Activated naive CD4-positive, alpha-beta T cell (primary cell): ENCODE measurements at places on chromosomes 7 and 10.

GRCh38 chr7:16708980-16709379, 44.6 kb upstream of the TSPAN13 start:
- DNase-seq: no peak

DNA sequence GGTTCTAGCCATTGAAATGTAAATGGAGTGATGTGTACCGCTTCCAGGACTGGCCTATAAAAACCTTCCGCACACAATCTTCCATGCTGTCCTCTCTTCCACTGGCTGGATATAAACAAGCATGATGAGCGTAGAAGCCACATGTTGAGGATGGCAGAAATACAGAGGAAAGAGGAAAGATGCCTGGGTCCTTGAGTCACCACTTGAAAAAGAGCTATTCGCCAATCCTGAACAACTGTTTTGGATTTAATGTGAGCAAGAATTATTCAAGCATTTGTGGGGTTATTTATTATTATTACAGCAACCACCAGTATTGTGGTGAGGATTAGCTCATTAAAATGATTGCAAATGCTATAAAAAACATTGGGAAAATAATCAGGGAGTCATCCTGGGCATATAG, 45.8 kb upstream of the PLXNA4 start:
- DNase-seq: no peak

DNA sequence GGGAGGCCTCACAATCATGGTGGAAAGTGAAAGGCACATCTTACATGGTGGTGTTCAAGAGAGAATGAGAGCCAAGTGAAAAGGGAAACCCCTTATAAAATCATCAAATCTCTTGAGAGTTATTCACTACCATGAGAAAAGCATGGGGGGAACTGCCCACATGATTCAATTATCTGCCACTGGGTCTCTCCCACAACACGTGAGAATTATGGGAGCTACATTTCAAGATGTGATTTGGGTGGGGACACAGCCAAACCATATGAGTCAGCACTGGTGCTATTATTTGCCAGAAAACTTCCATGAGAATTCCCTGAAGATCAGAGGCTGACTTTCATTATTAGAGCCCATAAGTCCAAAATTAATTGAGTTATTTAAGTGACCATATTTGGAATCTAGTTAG, 1001.2 kb upstream of the POT1 start:
- no peak for DNase-seq

- no peak for DNase-seq
These were observed 536.4 kb downstream of the GRM8 start for GRCh38 chr7:126716321-126716720.

DNA sequence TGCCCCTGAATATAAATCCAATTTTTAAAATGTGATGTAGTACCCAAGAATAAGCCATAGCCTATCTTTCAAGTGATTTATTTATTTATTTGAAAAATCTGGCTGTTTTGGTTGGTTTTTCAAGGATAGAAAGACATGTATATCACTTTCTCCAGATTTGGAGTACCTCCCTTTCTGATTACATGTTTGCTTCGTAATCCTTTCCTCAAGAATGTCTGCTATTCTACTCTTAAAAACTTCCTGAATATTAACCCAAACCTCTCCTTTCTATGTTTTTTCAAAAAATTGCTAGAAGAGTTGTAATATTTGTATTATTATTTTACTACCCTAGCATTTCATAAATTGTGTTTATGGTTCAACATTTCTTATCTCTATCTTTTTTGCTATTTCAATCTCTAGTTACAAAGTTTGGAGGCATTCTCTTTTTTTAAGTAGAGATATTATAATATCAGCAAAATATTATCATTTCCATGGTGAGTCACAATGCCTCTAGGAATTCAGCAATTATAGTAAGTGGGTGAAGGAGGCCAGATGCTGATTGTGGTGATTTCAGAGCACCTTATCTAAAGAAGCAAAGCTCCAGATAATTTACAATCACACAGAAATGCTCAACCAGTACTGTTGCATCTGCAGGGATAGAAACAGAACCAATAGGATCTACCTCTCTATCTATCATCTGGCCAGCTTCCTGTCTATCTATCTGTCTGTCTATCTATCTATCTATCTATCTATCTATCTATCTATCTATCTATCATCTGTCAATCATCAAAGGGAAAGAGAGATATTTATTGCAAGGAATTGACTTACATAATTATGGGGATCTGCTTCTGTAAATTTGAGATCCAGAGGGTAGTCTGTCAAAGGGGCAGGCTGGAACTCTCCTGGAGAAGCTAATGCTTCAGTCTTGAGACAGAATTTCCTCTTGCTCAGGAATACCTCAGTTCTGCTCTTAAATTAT, 412.5 kb upstream of the SEMA3C start:
- no peak for DNase-seq

DNA sequence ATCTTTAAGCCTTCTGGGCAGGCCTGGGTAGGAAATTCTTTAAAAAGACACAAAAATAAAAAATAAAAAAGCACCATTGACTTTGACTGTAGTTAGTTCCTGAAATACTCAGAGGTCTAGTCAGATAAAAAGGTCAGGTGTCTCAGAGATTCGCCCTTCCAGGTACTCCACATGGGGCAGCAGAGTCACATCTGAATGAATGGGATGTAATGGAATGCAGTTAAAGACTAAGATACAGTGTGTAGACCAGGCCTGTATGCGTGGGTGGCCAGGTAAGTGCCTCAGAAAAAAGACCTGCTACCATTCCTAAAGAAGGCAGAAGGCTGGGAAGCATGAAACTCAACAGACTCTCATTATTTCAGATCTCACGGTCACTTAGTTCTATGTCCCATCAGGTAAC, 68.6 kb upstream of the SEM1 start:
- no peak for DNase-seq

GRCh38 chr10:3066317-3067117, 831 bp upstream of the PFKP start:
- DNase-seq: no peak

DNA sequence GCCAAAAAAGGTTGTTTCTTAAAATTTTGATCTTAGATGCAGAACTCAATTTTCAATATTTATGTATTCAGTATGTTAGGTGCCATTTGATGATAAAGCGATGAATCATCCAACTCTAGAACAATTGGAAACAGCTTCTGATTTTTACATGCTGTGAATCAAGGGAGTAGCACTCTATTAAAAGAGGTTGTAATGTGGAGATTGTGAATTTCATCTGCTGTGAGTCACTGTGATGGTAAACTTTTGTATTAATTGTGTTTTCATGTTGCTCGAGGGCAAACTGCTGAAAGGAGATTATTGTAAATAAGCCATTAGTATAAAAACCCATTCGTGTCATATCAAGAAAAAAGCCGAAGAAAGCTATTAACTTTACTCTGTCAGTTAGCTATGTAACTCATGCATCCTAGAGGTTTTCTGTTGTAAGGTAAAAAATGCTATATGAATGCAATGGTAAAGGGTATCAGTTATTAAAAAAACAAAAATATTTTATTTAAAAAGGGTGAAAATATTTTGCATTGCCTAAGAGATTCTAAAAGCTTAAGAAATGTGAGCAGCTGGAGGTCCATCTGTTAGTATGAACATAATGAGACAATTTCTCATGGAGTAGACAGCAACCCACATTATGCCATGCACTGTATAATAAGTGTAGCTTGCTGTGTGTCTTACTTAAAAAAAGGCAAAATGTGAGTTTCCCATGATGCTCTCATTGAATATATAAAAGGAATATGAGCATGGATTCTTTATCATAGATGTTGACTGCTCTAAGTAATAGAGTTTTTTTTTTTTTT, 511.0 kb upstream of the PCDH15 start:
- no peak for DNase-seq

DNA sequence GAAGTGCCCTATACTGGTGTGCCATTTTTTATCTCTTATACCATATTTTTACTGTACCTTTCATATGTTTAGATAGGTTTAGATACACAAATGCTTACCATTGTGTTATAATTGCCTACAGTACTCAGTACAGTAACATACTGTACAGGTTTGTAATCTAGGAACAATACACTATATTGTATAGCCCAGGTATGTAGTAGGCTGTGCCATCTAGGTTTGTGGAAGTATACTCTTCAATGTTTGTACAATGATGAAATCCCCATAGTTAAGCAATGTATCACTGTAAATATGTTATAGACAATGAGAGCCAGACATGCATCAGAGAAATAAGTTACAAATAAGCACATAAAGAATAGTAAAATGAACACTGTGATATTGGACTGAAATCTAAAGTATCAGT, 109.1 kb downstream of the IQUB start:
- no peak for DNase-seq

DNA sequence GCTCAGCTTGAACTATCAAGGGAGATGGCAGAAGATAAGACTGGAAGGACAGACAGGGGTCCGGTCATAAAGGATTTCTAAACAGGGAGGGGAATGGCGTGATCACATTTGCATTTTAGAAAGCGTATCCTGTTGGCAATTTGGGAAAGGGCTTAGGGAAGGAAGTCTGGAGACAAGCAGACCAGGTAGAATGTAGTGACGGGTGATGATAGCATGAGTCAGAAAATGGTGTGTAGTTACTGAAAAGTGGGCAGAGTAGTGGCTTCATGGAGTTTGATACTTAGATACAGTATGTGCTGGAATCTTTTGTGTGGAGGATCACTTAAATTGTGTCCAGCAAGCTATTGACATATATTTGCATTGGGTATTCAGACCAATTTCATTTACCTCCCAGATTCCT, 61.2 kb downstream of the LRGUK start:
- DNase-seq: no peak

- no peak for DNase-seq
These were observed 85.0 kb downstream of the BTRC start for GRCh38 chr10:101438881-101439391.

GRCh38 chr10:76993213-76993612, 644.4 kb downstream of the KCNMA1 start:
- no peak for DNase-seq

- no peak for DNase-seq
These were observed 157.0 kb upstream of the PRSS1 start for GRCh38 chr7:142592231-142592630.

DNA sequence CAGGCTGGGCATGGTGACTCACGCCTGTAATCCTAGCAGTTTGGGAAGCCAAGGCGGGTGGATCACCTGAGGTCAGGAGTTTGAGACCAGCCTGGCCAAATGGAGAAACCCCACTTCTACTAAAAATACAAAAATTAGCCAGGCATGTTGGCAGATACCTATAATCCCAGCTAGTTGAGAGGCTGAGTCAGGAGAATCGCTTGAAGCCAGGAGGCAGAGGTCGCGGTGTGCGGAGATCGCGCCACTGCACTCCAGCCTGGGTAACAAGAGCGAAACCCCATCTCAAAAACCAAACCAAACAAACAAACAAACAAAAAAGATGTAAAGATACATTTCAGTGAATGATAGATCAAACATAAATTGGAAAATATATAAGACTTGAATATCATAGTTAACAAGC, 105.9 kb downstream of the PLPP4 start:
- DNase-seq: no peak

DNA sequence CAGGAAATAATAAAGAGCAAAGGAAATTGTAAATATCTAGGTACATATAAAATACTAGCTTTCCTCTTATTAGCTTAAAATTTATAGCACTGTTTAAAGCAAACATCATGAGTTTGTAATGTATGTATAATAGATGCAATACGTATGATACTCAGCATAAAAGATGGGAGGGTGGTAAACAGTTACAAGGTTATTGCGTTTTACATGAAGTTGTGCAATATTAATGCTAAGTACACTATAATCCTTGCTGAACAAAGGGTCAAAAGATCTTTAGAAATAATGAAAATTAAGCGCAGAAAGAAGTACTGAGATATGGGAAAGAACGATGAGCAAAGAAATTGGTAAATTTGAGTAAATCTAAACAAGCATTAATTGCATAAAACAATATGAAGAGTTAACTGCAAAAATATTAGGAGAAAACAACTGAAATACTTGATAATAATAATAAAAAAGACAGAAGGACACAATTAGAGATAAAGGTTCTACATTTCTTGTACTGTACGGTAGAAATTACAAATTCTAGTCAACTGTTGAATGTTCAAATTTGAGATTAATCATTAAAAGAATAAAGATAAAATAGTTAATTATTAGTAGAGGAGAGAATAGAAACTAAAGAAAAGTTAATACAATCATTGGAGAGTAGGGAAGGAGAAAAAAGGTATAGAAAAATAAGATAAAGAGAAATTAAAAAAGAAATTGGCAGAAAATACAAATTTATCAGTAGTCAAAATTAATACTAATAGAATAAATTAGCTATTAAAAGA, 17.9 kb downstream of the C10orf67 start:
- no peak for DNase-seq

GRCh38 chr10:52146766-52147165, 167.3 kb upstream of the DKK1 start:
- DNase-seq: no peak

DNA sequence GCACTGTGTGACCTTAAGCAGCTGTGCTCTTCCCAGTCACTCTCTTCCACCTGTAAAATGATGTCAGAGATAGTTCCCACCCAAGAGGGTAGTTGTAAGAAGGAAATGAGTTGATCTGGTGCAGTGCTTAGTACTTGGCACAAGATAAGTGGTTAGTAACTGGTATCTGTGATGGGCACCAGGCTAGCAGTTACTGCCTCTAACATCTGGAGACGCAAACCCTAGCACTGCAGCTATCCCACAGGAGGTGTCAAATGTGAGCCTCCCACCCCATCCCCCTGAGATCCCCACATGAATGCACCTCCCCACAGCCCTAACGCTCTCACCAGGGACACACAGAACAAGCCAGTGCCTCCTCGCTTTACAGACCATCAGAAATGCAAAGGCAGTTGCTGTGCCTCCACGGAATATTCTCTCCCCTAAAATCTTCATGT, 72.0 kb downstream of the KCNMA1 start:
- no peak for DNase-seq

DNA sequence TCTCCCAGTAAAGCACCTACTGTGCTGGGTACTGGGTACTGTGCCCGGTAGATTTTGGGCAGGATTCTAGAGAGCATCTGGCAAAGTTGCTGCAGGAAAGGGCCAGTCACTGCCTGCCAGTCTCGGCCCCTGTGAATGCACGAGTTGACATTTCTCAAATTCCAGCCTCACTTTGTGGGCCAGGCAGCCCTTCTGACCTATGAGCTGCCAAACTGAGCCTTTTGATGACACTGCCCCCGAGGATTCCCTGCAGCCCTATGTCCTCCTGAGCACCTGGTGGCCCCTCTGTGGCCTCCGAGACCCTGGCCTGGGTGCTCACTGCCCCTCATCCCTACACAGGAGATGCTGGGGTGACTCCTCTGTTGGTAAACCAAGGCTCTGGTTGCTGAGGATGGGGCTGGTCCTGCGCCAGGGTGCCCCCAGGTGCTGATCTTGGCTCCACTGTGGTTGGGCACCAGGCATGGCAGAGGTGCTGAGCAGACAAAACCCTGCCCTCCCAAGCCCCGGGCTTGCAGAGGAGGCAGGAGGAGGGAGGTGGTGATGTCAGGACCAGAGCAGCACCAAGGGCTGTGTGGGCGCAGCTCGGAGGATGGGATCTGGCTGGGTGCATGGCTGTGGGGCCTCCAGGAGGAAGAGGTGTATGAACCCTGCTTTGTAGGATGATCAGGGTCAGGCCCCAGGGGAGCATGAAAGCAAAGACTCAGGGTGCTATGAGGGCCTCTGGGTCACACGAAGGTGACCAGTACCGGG, 16.2 kb downstream of the LHPP start:
- DNase-seq: no peak
